ENCODE measurements at places on chromosomes 4 and X.

GRCh38 chr4:126344472-126344871, 1029.7 kb downstream of the FAT4 start:
- DNase-seq: no peak

DNA sequence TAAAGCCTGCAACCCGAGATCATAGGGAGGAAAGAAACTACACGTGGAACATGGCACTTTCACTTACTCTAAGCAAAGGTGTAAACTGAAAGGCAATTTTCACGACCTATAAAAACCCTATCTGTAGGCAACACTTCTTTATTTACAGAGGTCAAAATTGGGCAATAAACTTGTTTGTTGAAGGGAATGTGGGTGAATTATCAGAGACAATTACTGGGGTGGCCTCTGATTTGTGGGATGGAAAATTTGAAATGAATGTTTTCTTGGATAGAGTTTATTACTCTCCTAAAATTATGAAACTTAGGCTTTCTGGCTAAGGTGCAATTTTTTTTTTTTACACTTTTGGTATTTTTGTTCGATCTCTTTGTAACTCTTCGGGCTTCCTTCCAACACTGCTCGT, 734.1 kb upstream of the TENM3 start:
- DNase-seq: no peak

- no peak for DNase-seq
These were observed 313.9 kb downstream of the PABPC4L start for GRCh38 chr4:133887723-133888122.

DNA sequence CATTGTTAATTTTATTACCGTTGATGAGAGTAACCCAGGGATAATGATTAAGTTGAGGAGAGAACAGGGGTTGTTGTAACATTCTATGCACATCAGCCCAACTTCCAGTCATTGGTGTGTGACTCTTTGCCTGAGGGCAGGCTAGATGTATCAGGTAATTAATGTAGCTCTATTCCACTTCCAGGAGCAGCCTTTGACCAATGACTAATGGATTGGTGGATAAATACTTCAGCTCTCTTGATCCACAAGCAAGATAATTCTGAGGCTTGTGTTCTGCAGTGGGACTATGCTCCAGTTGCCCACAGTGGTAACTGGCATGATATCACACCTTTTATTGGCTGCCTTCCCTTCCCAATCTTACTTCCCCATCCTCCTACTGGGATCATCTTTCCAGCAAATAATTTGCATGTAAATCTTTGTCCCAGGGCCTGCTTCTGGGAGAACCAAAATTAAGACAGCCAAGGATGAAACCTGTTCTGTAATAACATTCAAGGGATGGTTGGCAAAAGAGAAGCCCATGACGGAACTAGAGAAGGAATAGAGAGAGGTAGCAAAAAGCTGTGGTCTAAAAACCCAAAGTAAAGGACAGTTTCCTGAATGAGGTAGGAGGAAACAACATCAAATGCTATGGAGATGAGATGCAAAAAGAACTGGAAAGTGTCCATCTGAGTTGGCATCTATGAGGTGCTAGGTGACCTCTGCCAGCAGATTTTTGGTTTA, 241.4 kb upstream of the RPS6KA3 start:
- DNase-seq: no peak

DNA sequence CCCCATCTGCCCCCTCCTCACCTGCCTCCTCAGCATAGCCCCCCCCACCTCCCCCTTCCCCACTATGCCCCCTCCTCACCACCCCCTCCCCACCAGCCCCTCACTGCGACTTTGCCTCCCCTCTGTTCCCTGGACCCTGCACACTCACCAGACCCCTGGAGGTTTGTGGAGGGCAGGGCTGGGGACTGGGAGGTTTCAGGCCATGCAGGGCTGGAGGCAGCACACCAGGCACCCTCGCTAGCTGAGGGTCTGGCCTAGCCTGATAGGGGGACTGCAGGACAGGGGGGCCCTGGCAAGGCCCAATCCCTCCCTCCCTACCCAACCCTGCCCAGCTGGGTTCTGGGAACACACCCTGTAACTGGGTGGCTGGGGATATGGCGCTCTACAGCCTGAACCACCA, 28.0 kb downstream of the TACC3 start:
- no peak for DNase-seq

DNA sequence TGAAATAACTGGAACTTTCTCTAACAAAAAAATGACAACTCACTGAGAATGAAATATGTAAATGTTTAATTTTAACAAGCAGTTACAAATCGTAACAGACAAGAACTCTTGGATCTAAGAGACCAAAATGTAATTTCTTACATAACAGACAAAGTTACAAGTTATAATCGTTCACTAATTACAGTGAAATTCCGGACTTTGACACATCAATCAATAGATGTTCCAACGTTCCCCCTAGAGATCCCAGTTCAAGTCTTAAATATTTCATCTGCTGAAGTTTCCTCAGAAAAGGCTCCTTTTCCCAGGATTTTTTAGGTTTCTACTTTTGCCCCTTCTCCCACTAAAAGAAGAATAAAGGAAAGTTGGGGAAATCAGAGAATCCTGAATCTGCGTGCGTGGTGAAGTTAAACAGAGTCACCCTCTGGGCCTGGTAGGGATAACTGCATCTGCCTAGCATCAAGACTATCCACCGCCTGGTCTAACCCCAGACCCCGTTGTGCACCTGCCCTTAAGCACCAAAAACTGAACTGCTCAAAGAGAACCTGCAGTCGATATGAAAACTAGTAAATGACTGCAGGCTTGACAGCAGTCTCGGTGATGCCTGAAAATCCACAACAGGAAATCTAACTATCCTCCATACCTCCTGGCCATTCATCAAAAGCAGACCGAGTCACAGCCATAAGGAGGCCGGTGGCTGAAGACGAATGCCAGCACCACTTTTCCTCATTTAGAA, 2.3 kb downstream of the IRF2 start:
- peak; percentile 81 for DNase-seq

- DNase-seq: no peak
These were observed 60.7 kb downstream of the GAB1 start for GRCh38 chr4:143397335-143397734.

GRCh38 chrX:123878252-123878721, 18.4 kb downstream of the XIAP start:
- peak; percentile 57 for DNase-seq

- DNase-seq: no peak
These were observed 7.9 kb downstream of the C4orf17 start for GRCh38 chr4:99518601-99519295.

DNA sequence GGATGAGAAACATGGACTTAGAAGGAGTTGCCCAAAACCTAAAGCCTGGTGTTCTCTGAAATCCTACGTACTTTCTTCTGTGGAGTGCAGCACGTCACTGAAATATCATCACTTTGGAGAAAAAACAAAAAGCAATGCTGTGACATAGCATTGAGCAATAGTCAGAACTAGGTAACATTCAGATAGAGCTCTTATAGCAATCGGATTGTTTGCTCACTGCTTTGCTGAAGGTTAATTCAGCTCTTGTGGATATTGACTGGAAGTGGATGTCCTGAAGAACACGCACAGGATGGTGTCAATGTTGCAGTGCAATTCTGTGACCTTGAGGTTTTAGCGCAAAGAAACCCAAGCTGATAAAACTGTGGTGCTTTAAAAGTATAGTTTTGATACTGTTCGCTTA, 114.2 kb upstream of the GRXCR1 start:
- no peak for DNase-seq

GRCh38 chr4:12926189-12927066, 557.7 kb downstream of the RAB28 start:
- DNase-seq: peak; percentile 10

All from NAMALWA (cell line).